ENCODE measurements at places on chromosomes 1 and 21.

DNA sequence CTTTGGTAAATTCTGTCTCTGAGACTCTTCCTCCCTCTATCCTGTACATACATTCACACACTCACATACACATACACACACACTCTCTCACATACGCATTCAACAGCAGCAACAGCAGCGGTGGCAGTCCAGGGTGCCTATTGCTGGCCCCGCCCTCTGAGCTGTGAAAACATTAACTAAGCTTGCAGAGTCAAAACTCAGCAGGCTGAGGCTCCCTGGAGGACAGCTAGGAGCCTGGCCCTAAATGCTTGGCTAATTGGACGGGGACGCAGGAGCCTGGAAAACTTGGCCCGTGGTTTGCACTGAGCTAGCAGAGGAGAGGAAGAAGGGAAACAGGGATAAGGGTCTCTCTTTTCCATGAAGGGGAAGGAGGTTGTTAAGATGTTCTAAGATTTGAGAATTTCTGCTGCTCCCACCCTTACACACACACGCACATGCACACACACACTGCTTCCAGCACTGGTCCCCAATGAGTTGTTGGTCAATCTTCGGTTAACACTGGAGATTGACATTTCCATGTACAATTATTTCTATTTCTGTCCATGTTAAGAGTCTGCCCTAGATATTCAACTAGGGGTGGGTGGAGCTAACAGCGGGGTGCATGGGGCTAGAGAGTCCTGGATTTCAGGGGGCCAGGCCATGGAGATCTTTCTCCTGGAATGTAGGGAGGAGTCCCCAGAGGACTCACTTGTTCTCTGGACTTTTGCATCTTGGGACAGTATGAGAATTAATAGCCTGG, 94.2 kb downstream of the PLXNA2 start:
- DNase-seq = no peak

GRCh38 chr1:1391225-1391624, 7.9 kb downstream of the CCNL2 start:
- no peak for DNase-seq

GRCh38 chr1:172140072-172140471, 280.4 kb upstream of the C1orf105 start:
- no peak for DNase-seq

DNA sequence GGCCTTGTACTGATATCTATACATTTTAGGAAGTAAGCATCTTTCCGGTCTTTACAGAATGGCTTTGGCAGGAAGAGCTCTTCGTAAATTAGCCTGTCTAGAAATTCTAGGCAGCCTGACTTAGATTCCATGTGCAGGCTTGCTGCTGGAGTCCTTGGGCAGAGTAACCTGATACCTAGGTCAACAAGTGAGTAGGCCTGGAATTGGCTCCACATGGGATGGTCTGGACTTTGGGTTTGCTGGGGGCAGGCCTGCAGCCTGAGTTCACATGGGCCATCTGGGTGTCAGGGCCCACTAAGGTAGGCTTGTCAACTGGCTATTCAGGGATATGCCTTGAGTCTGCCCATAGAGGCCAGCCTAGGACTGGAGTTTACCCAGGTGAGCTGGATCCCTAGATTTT, 59.6 kb upstream of the CYYR1 start:
- no peak for DNase-seq
